ENCODE measurements at places on chromosomes 1 and 21. TPM values are rescaled to one million over a fixed set of nuclear protein-coding genes. Genes with fewer than 3 reads are reported as not detected.

Gene CCDC30
- 0.92 TPM for total RNA-seq

Gene CFAP141
- not detected for total RNA-seq

Gene HAO2
- total RNA-seq, result not detected

Gene TNFRSF1B
- 0.40 TPM for total RNA-seq

Gene DDR2
- 0.67 TPM for total RNA-seq

Gene DRAXIN
- total RNA-seq, result 0.13 TPM

Gene NCAM2
- not detected for total RNA-seq

Gene KAZN
- 3.8 TPM for total RNA-seq

Gene COL8A2
- total RNA-seq, result 0.09 TPM

Gene GNG4
- 15.4 TPM for total RNA-seq

Gene OPTC
- total RNA-seq, result not detected

Gene CLDN17
- total RNA-seq, result not detected

Gene TAS1R1
- total RNA-seq, result not detected

Gene CHODL
- not detected for total RNA-seq

Gene PROK1
- total RNA-seq, result not detected

Gene LENEP
- not detected for total RNA-seq

Gene SHE
- 0.02 TPM for total RNA-seq

Gene FAM177B
- not detected for total RNA-seq

Gene ACTA1
- total RNA-seq, result 0.13 TPM

Gene TLCD4
- 12.2 TPM for total RNA-seq

Gene LCA5L
- 0.97 TPM for total RNA-seq

Gene LCE3E
- not detected for total RNA-seq

Gene E2F2
- 2.6 TPM for total RNA-seq

Gene MXRA8
- 0.17 TPM for total RNA-seq

Gene CCDC185
- 0.13 TPM for total RNA-seq

Gene TMPRSS15
- total RNA-seq, result not detected

Gene DPYD
- total RNA-seq, result 1.7 TPM

Gene OR2T34
- total RNA-seq, result not detected

Gene HIVEP3
- 3.0 TPM for total RNA-seq

Gene MPL
- not detected for total RNA-seq

Gene IQCC
- total RNA-seq, result 2.3 TPM

Gene SPATA46
- total RNA-seq, result not detected

Gene RGS1
- total RNA-seq, result not detected

Gene NECTIN4
- total RNA-seq, result 2.2 TPM

Gene TRMT13
- total RNA-seq, result 8.5 TPM

Gene KRTAP21-2
- total RNA-seq, result not detected

Gene RAP1A
- total RNA-seq, result 25.4 TPM

Gene PHTF1
- total RNA-seq, result 16.1 TPM

Gene SDE2
- total RNA-seq, result 7.0 TPM
